ENCODE measurements at places on chromosomes 2 and 18.

DNA sequence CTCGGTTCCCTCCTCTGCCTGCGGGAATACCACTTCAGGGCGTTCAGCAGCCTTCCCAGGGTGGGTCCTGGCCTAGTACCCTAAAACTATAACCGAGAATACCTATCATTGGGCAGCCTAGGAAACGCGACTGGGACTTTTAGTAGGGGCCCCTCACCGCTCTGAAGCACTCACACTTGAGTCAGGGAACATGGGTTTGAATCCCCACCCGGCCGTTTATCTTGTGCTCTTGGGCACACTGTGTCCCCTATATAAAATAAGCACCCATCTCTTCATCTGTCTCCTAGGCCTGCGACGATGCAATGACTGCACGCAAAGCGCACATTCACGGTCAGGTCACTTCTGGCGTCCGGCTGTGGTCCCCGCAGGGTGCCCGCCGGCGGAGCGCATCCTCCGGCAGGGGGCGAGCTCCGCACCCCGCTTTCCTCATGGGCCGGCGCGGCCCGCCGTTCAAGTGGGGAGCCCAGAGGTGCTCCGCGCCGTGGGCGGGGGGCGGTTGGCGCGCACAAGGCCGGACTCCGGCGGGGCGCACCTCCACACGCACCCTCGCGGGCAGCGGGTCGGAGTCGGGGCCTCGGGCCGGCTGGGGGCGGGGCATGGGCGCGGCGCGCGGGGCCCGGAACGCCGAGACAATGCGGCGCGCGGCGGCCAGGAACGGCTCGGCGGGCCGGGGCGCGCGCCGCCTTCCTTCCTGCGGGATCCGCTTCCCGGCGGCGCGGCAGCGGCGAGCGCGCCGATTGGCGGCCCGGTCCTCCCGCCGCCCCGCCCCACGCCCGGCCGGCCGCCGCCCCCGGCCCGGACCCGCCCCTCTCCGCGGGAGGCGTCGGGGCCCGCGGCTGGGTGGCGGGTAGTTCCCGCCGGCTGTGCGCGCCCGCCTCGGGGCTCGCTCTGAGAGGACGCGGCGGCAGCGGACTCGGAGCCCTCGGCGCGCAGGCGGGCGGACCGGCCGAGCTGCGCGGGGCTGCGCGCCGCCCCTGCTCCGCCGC is at the start of gene ASAP2:
Gene ASAP2, plus strand, starts transcription at position 850 of the 986 bp plus-strand sequence. CDS start 293 bp downstream, outside the sequence.
- peaks cover 15% of the 10 kb centered on the region for H3K4me1 ChIP-seq
- H3K27ac ChIP-seq, result no peak within 1 kb of the TSS
- H3K27me3 ChIP-seq, result peaks cover 7% of the 10 kb centered on the region
- peak; percentile 81 for DNase-seq
- peak within 1 kb of the TSS; percentile 90 for H3K4me3 ChIP-seq
- no peaks in the 10 kb centered on the region for H3K36me3 ChIP-seq

- H3K4me1 ChIP-seq, result no peaks in the 10 kb centered on the region
- peaks cover 2% of the 10 kb centered on the region for H3K27me3 ChIP-seq
- no peak overlapping the region for H3K27ac ChIP-seq
- no peaks in the 10 kb centered on the region for H3K36me3 ChIP-seq
- H3K4me3 ChIP-seq, result no peak overlapping the region
- no peak for DNase-seq
These were observed 75.3 kb upstream of the RIOK3 start for GRCh38 chr18:23377669-23378301.

DNA sequence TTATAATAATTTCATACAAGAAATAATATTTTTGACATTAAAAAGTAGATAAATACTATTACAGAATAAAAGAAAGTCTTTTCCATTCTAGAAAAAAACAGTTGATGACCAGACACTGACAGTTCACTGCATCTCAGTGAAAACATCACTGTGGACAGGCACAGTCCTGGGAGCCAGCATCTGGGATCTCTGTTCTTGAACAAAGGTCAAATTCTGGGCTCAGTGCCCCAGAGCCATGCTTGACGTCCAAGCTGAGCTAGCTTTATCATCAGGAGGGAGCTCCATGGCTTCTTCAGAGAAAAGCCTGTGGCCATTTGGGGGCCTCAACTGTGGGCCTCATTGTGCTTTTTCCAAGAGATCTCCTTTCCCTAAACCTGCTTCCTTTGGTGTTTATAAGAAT is 86.1 kb upstream of the SRD5A2 start:
- H3K4me1 ChIP-seq, result no peaks in the 10 kb centered on the region
- H3K4me3 ChIP-seq, result no peak overlapping the region
- H3K36me3 ChIP-seq, result no peaks in the 10 kb centered on the region
- peaks cover 2% of the 10 kb centered on the region for H3K27me3 ChIP-seq

- no peaks in the 10 kb centered on the region for H3K27me3 ChIP-seq
- H3K4me3 ChIP-seq, result peak overlapping the region; percentile 55
- H3K36me3 ChIP-seq, result no peaks in the 10 kb centered on the region
- H3K27ac ChIP-seq, result peak overlapping the region; percentile 69
These were observed 34.5 kb downstream of the FARP2 start for GRCh38 chr2:241390301-241391206.

DNA sequence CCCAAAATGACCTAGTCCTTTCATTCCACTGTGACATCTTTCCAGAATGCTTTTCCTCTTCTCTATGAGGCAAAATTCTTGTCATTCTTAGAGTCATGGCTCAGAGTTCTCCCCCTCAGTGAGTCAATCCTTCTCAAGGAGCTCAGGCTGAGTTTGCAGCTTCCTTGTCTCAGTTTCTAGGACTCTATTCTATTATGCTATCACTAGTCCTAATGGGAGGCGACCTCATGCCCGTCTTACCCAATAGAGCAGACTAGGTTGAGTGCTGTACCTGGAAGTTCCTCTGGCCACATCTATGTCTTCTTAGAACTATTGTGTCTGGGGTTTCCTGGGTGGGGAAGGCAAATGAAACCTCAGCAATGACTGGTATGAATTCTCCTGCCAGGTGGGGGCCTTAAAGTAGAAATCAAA is 51.5 kb downstream of the HAUS1 start:
- peaks cover 6% of the 10 kb centered on the region for H3K4me1 ChIP-seq
- no peak for DNase-seq
- no peaks in the 10 kb centered on the region for H3K36me3 ChIP-seq

GRCh38 chr2:62744603-62745002 is 39.1 kb downstream of the EHBP1 start:
- H3K4me3 ChIP-seq, result no peak overlapping the region
- peaks cover 5% of the 10 kb centered on the region for H3K27me3 ChIP-seq
- H3K36me3 ChIP-seq, result no peaks in the 10 kb centered on the region
- H3K4me1 ChIP-seq, result no peaks in the 10 kb centered on the region
- no peak for DNase-seq

GRCh38 chr2:177106212-177106611 is 106.4 kb upstream of the HNRNPA3 start:
- DNase-seq, result no peak
- H3K4me1 ChIP-seq, result no peaks in the 10 kb centered on the region
- H3K27ac ChIP-seq, result no peak overlapping the region
- peaks cover 5% of the 10 kb centered on the region for H3K36me3 ChIP-seq
- no peaks in the 10 kb centered on the region for H3K27me3 ChIP-seq

DNA sequence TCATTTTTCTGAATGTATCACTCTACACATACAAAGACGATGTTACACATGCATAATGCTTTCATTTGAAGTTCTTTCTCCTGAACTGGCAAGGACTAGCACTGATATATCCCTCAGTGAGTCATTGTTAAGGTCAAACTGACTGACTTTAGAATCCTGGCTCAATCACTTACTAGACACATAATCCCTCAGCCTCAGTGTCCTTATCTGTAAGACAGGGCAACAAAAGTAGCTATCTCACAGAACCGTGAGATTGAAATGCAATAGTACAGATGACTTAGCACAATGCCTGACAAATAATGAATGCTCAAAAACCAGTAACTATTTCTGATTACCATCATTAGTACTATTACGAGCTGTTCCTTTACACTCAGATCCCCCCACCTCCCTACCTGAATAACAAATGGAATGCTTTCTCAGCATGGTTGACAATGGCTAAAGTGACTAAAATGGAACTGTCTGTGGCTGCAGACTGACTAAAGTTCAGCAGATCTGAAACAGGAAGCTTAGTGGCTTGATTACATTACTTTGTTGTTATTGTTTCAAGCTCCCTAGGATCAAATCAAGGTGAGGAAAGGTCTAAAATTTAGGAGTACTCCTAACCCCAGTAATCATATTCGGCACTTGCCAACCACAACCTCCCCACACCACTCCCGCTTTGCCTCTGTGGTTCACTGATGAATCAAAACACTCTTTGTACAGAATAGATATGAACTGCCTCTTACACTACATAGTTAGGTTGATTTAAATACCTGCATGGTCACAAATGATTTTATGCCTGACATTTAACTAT is 35.8 kb upstream of the CACNB4 start:
- no peak overlapping the region for H3K4me3 ChIP-seq
- no peaks in the 10 kb centered on the region for H3K4me1 ChIP-seq
- H3K27ac ChIP-seq, result no peak overlapping the region

DNA sequence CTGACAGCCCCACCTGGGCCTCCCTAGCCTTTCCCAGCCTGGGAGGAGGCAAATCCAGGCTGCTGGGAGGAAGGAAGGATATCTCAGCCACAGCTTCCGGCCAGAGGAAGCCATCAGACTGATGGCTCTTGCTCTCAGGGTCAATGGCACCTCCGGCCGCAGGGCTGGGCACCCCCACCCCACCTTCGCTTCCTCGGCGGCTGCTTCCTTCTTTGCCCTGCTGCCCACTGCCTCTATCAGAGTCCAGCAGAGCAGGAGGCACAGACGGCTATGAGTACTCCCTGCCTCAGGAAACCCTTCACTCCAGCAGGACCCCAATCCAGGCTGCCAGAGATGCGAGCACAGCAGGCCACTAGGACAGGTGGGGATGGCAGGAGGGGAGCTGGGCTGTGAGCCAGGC is 3.3 kb downstream of the SEMA4C start:
- H3K27me3 ChIP-seq, result peaks cover 14% of the 10 kb centered on the region
- peak overlapping the region; percentile 59 for H3K27ac ChIP-seq
- DNase-seq, result no peak

GRCh38 chr2:235011929-235012631 is 60.3 kb downstream of the SH3BP4 start:
- H3K4me3 ChIP-seq, result peak overlapping the region; percentile 18
- H3K4me1 ChIP-seq, result peaks cover 47% of the 10 kb centered on the region
- peak overlapping the region; percentile 72 for H3K27ac ChIP-seq
- peaks cover 8% of the 10 kb centered on the region for H3K36me3 ChIP-seq

- H3K27me3 ChIP-seq, result no peaks in the 10 kb centered on the region
- no peaks in the 10 kb centered on the region for H3K36me3 ChIP-seq
- DNase-seq, result no peak
- no peak overlapping the region for H3K27ac ChIP-seq
- no peak overlapping the region for H3K4me3 ChIP-seq
These were observed 127.1 kb upstream of the SLC35G4 start for GRCh38 chr18:11482271-11482670.

- H3K36me3 ChIP-seq, result no peaks in the 10 kb centered on the region
- no peak for DNase-seq
- no peaks in the 10 kb centered on the region for H3K4me1 ChIP-seq
- H3K27me3 ChIP-seq, result no peaks in the 10 kb centered on the region
- no peak overlapping the region for H3K4me3 ChIP-seq
These were observed 111.5 kb upstream of the CNGA3 start for GRCh38 chr2:98234776-98235175.

GRCh38 chr2:423479-423878 is 135.6 kb upstream of the ALKAL2 start:
- no peak overlapping the region for H3K27ac ChIP-seq
- no peaks in the 10 kb centered on the region for H3K4me1 ChIP-seq
- peaks cover 5% of the 10 kb centered on the region for H3K27me3 ChIP-seq
- peaks cover 4% of the 10 kb centered on the region for H3K36me3 ChIP-seq
- no peak for DNase-seq

DNA sequence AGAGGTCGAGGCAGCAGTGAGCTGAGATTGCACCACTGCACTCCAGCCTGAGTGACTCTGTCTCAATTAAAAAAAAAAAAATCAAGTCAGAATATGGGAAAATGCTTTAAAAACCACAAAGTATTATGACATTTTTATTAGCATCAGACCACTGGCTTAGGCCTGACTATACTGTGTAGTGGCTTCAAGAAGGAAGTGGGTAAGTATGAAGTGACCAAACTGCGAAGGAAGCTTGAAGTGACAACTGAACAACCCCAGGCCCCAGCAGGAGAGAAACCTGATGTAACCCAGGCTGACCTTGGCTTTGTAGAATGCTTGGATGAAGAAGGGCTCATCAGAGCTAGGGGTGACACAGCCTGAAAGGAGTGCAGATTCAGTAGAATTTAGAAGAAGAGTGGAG is 21.4 kb upstream of the HAAO start:
- H3K27me3 ChIP-seq, result peaks cover 12% of the 10 kb centered on the region
- H3K36me3 ChIP-seq, result no peaks in the 10 kb centered on the region
- DNase-seq, result no peak
- no peak overlapping the region for H3K4me3 ChIP-seq
- H3K27ac ChIP-seq, result no peak overlapping the region
- H3K4me1 ChIP-seq, result peaks cover 6% of the 10 kb centered on the region

DNA sequence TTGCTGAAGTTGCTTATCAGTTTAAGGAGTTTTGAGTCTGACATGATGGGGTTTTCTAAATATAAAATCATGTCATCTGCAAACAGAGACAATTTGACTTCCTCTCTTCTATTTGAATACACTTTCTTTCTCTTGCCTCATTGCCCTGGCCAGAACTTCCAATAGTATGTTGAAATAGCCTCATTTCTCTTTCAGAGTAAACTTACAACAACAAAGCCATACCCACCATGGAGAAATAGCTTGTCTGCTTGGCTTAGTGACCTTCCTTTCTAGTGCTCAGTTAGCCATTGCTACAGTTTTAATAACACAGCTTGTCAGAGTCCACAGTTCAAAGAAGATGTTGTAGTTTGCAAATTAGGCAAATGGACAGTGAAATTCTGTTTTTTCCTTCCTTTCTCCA is 228.0 kb downstream of the ETAA1 start:
- no peak for DNase-seq
- no peaks in the 10 kb centered on the region for H3K36me3 ChIP-seq
- no peak overlapping the region for H3K4me3 ChIP-seq

GRCh38 chr2:43943809-43944452 is 51.9 kb downstream of the LRPPRC start:
- H3K4me1 ChIP-seq, result peaks cover 68% of the 10 kb centered on the region
- H3K27ac ChIP-seq, result peak overlapping the region; percentile 99
- no peaks in the 10 kb centered on the region for H3K36me3 ChIP-seq

DNA sequence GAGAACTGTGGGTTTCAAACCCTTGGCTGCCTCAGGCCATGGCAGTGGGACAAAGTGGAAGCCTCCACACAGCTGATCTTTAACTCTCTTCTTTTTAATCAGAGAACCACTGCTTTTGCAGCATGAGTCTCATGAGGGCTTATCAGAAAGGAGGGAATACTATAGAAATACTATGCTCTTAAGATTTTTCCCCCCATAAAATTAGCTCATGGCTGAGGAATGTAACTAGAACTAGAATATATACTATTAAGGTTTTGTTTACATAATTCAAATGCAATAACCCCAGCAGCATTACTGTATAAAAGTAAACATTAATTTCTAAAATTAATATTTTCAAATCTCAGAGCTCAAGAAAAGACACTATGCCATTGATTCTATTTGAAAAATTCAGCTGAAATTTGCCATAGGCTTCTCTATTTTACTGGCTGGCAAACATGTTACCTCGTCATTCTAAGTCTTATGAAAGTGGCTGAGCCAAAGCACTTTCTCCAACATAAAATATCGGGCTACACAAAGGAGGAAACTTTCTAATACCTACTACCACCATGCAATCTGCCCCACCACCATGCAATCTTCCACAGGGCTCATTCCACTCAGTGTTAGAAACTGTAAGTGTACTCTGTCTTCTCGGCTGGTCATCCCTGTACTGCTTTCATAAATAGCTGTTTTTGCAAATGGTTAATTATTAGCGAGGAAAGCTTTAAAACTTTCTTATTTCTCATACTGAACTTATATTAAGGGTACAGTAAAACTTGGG is 42.5 kb downstream of the WDR35 start:
- H3K27me3 ChIP-seq, result no peaks in the 10 kb centered on the region
- peaks cover 4% of the 10 kb centered on the region for H3K4me1 ChIP-seq
- no peak overlapping the region for H3K4me3 ChIP-seq

GRCh38 chr2:5730386-5730785 is 38.2 kb downstream of the SOX11 start:
- no peak overlapping the region for H3K4me3 ChIP-seq
- DNase-seq, result no peak
- no peak overlapping the region for H3K27ac ChIP-seq
- H3K4me1 ChIP-seq, result peaks cover 10% of the 10 kb centered on the region
- peaks cover 6% of the 10 kb centered on the region for H3K36me3 ChIP-seq

All from glutamatergic neuron (in vitro differentiated cells).